ENCODE measurements at places on chromosomes 7 and 10.

- DNase-seq = no peak
Observed at GRCh38 chr7:123645516-123645915, 10.2 kb upstream of the LMOD2 start.

- no peak for DNase-seq
Observed at GRCh38 chr7:88792361-88792760, 3.2 kb downstream of the TEX47 start.

DNA sequence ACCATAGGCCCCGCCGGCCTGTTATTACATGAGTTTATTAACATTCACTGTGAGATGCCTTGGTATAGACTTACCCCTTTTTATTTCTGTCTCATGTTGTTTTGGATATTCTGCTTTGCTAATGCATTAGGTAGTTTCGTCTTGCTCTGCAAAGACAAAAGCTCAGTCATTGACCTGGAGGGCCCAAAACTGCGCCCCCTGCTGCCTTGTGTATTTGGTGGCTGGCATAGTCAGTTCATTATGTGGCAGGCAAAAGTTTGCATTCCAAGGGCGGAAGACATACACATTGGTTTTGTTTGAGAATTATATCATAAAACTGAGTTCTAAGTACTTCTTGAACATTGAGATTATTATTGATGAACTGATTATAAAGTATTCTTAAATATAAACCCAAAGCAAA is 372.5 kb downstream of the SDK1 start:
- no peak for DNase-seq

- DNase-seq = no peak
Observed at GRCh38 chr7:121202834-121203233, 126.0 kb upstream of the WNT16 start.

GRCh38 chr10:52030051-52030790 is 283.9 kb upstream of the DKK1 start:
- no peak for DNase-seq

GRCh38 chr10:24606021-24606420 is 117.7 kb downstream of the ARHGAP21 start:
- DNase-seq = no peak

DNA sequence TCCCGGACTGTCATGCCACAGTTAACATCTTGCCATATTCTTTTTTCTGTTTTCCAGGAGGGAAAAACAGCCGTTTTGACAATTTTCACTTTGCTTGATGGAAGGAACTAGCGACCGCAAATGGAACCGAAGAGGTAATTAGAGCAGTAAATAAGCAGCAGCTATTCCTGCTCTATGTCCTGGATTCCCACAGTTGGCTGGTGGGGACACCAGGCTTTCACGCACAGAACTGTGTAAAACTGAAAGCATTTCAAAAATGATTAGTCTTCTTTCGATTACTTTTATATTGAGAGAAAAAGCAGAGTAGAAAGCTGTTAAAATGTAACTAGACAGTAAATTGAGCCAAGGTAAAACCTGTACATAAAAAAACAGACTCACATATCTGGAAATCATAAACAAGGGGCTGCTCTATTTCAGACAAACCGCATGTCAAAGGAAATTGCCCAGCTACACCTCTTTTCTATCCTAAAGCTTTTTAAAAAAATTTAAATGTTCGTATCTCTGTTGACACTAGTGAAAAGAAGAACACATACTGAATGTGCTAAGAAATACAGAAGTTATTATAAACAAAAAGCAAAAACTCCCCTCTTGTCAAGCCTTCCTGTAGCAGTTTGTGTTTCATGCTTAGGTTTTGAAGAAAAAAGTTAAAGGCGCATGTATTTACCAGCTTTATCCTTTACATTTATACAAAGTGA is 93.4 kb downstream of the RNF216 start:
- DNase-seq = no peak

DNA sequence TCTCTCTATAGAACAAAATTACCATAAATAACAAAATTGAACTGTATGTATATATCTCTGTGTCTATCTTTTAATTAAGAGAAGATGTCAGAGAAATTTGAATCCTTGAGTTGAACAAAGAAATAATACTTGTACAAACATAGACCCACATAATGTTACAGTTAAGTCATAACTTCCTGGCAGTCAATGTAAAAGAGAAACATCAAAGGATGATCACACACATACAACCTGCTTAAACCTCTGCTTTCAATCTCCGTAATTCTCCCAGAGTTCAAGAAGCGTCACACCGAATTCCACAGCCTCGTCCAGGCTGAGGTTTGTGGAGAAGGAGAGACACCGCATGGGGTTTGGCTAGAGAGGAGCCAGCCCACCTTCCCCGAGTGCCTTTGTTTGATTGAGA is 40.1 kb upstream of the LRRC4 start:
- no peak for DNase-seq

DNA sequence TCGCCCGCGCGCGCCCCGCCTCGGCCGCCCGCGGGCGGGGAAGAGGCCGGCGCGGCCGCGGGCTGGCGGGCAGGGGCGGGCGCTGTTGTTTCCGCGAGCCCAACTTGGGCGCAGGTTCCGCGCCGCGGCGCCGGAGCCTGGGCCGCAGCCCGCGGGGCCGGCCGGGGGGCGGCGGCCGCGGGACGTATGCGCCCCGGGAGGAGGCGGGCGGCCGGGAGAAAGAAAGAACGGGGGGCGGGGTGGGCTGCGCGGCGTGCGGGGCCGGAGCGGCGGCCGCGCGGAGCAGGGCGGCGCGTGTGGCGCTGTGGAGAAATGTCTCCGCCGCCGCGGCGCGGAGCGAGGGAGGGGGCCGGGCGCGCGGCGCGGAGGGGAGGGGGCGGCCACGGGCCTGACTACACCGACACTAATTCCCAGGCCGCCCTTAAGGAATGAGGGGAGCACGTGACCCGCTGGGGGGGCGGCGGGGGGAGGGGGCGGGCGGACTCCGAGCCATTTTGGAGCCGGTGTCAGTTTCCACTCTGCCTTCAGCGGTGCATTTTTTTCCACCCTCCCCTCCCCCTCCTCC is at the start of gene BMI1:
BMI1 (plus strand) TSS at position 509 of the 565 bp plus-strand sequence. CDS start 5,351 bp downstream, outside the sequence.
- peak; percentile 69 for DNase-seq

DNA sequence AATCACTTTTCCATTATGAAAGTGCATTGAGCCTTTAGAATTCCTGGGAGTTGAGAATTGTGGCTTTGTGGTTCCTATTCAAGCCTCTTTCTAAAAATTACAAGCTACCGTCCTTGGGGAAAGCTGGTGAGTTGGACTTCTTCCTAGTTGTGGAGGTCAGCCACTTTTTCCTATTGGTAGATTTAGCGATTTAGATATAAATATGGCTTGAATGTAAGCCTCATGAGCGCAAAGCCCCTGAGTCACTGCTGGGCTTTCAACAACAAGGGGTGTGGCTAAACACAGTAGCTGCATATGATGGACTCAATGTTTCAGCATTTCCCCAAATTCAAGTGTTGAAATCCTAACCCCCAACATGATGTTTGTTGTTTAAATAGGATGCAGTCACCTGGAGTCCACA is 150.0 kb upstream of the IGFBP3 start:
- DNase-seq = no peak

GRCh38 chr10:130329792-130330191 is 193.6 kb downstream of the GLRX3 start:
- no peak for DNase-seq

- DNase-seq = no peak
Observed at GRCh38 chr10:121530481-121531075, 67.7 kb downstream of the FGFR2 start.

- no peak for DNase-seq
Observed at GRCh38 chr7:66170309-66171231, 34.6 kb upstream of the TPST1 start.

DNA sequence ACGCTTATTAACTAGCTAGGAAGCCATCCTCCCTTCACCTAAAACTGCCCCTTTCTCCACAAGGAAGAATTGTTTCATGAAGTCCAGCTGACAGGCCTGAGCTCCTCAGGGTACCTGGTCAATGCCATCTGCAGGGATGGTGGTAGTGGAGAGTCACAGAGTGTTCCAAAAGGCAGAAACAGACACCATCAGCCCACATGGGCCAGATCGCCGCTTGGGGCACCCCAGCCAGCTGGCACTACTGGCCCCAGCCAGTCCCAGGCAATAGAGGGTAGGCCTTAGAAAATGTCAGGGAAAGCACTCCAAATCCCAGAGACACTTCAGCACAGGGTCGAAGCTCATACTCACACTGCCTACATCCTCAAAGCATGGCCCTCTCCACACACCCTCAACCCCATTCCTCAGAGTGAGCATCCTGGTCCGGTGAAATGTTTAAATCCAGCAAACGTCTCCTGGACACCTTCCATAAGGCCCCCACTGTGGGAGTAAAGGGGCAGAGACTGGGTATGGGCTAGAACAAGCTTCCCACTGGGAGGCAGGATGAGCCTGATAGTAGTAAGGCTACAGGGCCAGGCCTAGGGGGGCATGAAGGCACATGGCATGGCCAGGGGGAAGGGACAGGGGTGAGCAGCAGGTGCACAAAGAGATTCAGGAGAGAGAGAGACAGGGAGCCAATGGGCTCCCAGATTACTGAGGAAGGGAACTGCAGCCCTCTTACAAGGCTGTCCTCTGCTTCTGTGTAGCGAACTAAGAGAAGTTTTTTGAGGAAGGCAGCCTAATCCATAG is 1.9 kb downstream of the LRRC20 start:
- DNase-seq = no peak

DNA sequence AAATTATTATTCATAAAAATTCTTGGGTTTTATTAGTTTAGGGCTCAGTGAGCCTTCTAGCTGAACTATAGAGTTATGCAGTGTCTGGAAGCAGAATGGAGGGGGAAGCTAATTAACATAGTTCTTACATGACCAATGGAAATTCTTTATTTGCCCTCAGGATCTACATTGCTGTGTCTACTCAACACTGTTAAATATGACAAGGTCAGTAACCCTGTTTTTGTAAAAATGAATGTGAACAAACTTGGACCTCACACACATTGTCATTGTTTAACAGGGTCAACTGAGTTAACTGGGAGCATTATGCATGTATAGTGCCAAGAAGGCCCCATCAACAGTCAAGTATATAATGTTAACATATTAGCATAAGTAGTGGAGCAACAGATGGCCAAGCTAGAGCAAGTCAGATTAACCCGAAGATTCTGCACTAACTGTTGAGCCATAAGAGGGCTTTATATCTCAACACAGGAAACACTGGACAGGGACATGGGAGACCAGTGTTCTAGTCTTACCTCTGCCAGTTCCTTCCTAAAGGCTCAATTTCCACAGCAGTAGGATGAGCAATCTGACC is 122.5 kb upstream of the SEM1 start:
- DNase-seq = no peak

DNA sequence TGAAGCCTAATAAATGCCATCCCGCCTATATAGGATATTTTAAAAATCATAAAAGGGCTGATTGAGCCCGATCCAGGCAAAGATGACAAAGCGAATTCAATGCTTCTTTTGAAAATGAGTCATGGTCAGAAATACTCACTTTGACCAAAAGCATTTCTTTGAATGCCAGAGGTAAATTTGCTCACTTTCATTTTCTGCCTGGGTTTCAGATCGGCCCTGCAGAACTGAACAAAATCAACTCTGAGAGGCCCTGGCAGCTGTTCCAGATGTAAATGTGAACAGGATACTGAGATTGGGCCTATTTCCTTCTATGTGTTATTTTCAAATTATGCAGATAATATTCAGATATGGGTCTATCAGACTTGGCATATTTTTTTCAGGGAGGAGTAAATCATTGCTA is 114.8 kb upstream of the ARID5B start:
- no peak for DNase-seq

GRCh38 chr7:137682596-137682995 is 164.2 kb downstream of the DGKI start:
- no peak for DNase-seq

GRCh38 chr10:131885391-131886165 is 15.2 kb upstream of the PPP2R2D start:
- DNase-seq = peak; percentile 11

DNA sequence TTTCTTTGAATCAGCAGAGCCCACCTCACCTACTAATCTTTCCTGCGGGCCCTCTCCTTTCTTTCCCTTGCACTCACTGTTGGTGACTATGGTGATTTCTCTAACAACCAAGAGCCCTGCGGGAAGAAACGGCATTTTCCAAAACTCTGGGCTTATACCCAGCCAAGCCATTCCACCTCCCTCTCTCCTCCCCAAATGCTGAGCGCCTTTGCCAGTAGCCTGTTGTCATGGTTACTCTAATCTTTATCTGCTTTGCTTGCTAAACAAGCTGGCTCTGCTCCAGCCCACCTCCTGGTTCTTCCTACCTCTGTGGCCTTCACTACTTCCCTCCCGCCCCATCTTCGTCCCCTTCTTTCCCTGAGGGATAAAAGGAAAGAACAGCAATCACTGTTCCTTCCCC is 86.7 kb downstream of the DGKI start:
- DNase-seq = peak; percentile 73

GRCh38 chr7:23491502-23491901 is 21.2 kb upstream of the IGF2BP3 start:
- no peak for DNase-seq

DNA sequence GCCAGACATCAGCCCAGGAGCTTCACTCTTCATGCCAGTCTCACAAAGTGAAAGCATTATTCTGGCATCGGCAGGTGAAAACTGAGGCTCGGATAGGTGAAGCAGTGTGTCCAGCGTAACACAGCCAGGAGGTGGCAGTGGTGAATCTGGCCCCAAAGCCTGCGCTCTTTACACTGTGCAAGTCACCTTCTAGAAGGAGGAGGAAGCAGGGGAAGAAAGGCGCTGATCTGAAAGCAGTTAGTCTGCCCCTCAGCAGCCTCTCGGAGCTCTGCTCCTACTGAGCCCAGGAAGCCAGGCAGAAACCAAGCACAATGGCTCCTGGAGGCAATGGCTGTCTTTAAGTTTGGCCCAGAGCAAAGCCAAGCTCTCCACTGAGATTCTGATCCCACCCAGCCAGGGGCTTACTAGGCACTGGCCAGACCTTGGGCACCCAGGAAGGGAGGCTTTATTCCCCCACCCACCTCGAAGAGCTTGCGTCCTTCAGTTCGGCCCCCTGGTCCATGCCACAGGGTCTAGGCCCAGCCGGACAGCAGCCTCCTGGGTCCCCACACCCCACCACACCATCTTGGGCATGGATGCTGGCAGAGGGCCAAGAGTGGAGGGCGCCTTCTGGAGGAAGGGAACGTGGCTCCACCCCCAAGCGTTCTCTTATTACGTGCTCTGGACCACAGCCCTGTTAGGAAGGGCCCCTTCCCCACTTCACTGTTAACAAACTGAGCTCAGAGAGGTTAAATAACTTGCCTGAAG is 104.5 kb downstream of the GRID1 start:
- no peak for DNase-seq

DNA sequence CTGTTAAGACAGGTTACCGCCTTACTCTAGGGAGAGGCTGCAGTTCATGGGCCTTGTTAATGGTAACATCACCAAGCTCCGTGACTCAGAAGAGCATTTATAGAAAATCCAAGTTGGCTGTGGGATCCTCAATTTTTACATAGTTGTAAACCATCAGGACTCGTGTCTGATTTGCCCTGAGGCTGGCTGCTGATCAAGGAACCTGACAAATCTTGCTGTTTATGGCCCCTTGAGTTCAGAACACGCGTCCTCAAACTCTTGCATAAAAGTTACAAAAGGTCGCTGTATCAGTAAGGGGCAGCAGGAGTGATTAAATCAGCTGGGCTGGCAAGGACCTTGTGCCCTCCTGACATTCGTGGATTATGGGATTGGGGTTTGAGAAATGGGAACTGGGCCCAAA is 4.6 kb downstream of the SLC13A4 start:
- DNase-seq = no peak

GRCh38 chr10:70330671-70331070 is 46.9 kb upstream of the NPFFR1 start:
- DNase-seq = no peak

- no peak for DNase-seq
Observed at GRCh38 chr10:88989824-88990383, 694 bp upstream of the FAS start.

GRCh38 chr7:72217151-72217550 is 195.0 kb downstream of the CALN1 start:
- DNase-seq = no peak

- DNase-seq = no peak
Observed at GRCh38 chr7:46162609-46163008, 241.5 kb upstream of the IGFBP3 start.

All from NCI-H1105 (cell line).